ENCODE measurements at places on chromosomes 5 and 9. TPM values are rescaled to one million over a fixed set of nuclear protein-coding genes. Genes with fewer than 3 reads are reported as not detected.

The SPATA31C1 gene
- not detected for total RNA-seq

The PCDHB14 gene
- not detected for total RNA-seq

- peaks cover 14% of the 10 kb centered on the region for H3K4me1 ChIP-seq
- peaks cover 8% of the 10 kb centered on the region for H3K27me3 ChIP-seq
- H3K36me3 ChIP-seq: peaks cover 5% of the 10 kb centered on the region
Measured at GRCh38 chr5:95631255-95631958, 11.5 kb downstream of the GPR150 start.

The NUTM2G gene
- not detected for total RNA-seq

The PAEP gene
- total RNA-seq: not detected

DNA sequence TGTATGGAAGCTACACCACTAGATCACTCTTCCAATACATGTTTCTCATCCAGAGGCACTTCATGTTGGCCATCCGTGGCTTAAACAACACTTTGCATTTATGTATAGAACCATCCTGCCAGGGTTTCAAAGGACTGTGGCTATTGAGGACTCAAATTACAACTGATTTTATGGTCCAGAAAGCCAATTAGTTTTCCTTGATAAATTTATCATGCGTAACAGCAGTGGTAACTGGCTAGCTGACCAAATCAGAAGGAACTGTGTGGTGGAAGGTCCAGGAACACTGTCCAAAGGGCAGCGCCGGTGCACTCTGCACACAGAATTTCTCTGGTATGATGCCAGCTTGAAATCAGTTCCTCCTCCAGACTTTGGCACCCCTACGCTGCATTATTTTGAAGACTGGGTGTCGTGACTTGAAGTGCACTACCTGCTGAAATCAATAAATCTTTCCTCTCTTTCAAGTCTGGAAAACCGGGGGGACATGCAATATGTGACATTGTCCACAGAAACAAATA is 69.3 kb upstream of the TMEM252 start:
- peaks cover 4% of the 10 kb centered on the region for H3K27me3 ChIP-seq
- H3K27ac ChIP-seq: no peak overlapping the region

DNA sequence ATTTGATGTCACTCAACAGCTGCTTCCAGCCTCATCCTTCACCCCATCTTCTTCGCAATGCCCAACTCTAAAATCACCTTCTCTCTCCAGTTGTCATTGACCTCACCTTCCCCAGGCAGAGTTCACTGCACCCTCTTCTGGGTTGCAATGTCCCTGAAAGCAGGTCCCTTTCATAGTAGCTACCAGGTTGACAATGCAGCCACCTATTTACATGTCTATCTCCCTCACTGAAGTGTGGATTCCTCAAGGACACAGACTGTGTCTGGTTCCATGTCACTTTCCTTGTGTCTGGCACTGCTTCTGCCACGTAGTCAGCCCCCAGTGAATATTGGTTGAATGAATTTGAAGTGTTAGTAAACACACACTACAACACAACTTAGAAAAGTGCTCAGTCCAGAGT is 445.5 kb upstream of the WWC1 start:
- H3K27ac ChIP-seq: no peak overlapping the region
- H3K4me3 ChIP-seq: no peak overlapping the region
- DNase-seq: no peak
- no peaks in the 10 kb centered on the region for H3K4me1 ChIP-seq

DNA sequence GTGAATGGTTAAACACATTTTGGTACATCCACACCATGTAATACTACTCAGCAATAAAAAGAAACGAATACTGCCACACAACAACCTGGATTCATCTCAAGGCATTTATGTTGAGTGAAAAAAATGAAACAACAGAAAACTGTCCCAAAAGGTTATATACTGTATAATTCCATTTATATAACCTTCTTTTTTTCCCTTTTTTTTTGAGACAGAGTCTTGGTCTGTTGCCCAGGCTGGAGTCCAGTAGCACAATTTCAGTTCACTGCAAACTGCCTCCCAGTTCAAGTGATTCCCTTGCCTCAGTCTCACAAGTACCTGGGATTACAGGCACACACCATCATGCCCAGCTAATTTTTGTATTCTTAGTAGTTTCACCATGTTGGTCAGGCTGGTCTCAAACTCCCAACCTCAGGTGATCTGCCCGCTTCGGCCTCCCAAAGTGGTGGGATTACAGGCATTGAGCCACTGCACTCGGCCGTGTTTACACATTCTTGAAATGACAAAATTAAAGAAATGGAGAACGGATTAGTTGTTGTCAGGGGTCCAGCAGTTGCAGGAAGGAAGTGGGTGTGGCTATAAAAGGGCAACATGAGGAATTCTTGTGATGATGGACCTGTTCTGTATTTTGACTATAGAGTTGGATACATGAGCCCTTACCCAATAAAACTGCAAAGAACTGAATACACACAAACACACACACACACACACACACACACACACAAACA is 17.4 kb downstream of the PPP6C start:
- no peak overlapping the region for H3K4me3 ChIP-seq
- peaks cover 20% of the 10 kb centered on the region for H3K4me1 ChIP-seq
- no peak overlapping the region for H3K27ac ChIP-seq
- peaks cover 29% of the 10 kb centered on the region for H3K36me3 ChIP-seq

GRCh38 chr5:146426853-146427618 is 20.1 kb upstream of the TCERG1 start:
- H3K27me3 ChIP-seq: peaks cover 9% of the 10 kb centered on the region
- H3K4me1 ChIP-seq: peaks cover 6% of the 10 kb centered on the region
- no peak overlapping the region for H3K27ac ChIP-seq
- H3K36me3 ChIP-seq: no peaks in the 10 kb centered on the region
- DNase-seq: peak; percentile 63

The ZNF189 gene
- 12.7 TPM for total RNA-seq

The ZNG1A gene
- total RNA-seq: 29.6 TPM

The CHSY3 gene
- total RNA-seq: not detected

The PCDHGA1 gene
- 0.09 TPM for total RNA-seq

DNA sequence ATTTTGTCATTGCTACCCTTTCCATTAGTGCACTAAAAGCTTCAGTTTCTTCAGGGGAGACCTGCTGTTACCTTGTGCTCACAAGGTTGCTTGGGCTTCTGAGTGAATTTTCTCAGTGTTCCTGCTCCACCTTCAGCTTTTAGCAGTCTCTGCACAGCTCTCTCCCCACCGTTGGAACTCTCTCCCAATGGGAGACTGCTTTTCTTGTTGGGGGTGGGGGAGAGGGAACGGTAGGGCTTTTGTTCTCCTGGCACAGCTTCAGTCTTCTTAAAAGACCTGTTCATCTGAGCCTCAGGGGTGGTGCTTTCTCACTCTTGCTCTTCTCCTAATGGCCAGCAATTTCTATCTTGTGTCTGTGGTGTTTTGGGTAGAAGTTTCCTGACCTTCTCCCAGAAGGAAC is 915.7 kb downstream of the EFNA5 start:
- H3K4me3 ChIP-seq: no peak overlapping the region
- no peaks in the 10 kb centered on the region for H3K36me3 ChIP-seq
- no peak overlapping the region for H3K27ac ChIP-seq

GRCh38 chr5:178487911-178488600 is 102.1 kb downstream of the COL23A1 start:
- no peak overlapping the region for H3K27ac ChIP-seq
- no peaks in the 10 kb centered on the region for H3K36me3 ChIP-seq
- H3K4me3 ChIP-seq: no peak overlapping the region
- DNase-seq: no peak
- H3K4me1 ChIP-seq: peaks cover 3% of the 10 kb centered on the region

DNA sequence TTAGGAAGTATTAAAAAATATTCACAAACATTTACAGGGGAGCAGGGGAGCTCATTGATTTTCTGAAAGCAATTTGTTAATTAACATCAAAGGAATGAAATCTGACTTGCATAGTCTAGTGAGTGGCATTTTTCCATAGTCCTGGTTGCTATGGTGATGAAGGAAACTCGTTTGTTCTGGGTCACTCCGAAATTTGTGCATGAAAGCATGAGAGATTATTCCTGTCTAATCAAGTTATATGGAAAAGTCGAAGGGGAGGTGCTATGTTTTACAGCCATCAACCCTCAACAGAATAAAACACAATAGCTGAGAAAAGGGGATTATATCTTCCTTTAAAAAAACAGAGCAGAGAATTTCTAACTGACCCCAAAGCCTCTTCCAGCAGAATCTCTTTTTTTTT is 1495.7 kb upstream of the WWC1 start:
- no peaks in the 10 kb centered on the region for H3K36me3 ChIP-seq
- H3K4me3 ChIP-seq: no peak overlapping the region
- no peaks in the 10 kb centered on the region for H3K4me1 ChIP-seq

The PFN3 gene
- not detected for total RNA-seq

DNA sequence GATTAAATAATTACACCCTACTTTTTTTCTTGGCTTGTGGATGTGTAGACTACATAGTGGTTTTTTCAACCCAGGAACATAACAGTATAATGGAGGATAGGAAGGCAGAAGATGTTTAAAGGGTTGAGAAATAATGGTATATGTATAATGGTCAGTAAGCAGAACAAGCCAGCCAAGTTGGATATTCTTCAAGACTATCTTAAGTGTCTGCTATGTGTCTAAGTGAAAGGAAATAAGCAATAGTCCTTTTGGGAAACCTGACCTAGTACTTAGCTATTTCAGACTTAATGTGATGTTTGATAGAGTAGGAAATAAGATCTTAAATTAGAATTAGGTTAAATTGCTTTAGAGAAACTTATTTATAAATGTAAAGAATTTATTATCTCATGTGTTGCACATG is 85.7 kb downstream of the PTPDC1 start:
- DNase-seq: no peak
- peaks cover 55% of the 10 kb centered on the region for H3K4me1 ChIP-seq
- H3K4me3 ChIP-seq: peak overlapping the region; percentile 61

- H3K27me3 ChIP-seq: peaks cover 29% of the 10 kb centered on the region
- H3K4me1 ChIP-seq: no peaks in the 10 kb centered on the region
- no peak overlapping the region for H3K4me3 ChIP-seq
- no peaks in the 10 kb centered on the region for H3K36me3 ChIP-seq
- no peak for DNase-seq
Measured at GRCh38 chr5:150298701-150299451, 3.8 kb downstream of the ARSI start.

DNA sequence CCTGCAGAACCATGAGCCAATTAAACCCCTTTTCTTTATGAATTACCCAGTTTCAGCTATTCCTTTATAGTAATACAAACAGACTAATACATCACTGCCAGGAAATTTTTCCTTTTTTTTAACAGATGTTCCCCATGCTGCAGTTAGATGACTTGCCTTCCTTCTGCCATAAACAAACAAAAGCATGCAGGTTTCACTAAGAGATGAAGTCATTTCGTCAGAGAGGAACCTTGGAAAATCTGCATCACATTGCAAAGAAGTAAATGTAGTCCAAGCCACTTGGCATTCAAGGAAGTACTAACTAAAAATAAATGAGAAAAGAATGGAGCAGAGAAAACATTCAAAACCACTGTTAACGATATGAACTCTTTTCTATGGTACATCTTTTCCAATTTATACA is 194.1 kb upstream of the EFNA5 start:
- H3K27ac ChIP-seq: no peak overlapping the region
- no peak for DNase-seq
- no peaks in the 10 kb centered on the region for H3K27me3 ChIP-seq
- peaks cover 2% of the 10 kb centered on the region for H3K4me1 ChIP-seq
- no peak overlapping the region for H3K4me3 ChIP-seq

All from activated CD4-positive, alpha-beta T cell treated with anti-CD3 and anti-CD28 coated beads, Interleukin-2, amount 10 ng/mL, durations not matched to agents 24 days and 14 days (primary cell).